Kidney epithelial cell (primary cell): ENCODE measurements at places on chromosomes 1 and 21. TPM values are rescaled to one million over a fixed set of nuclear protein-coding genes. Genes with fewer than 3 reads are reported as not detected.

ADGRL2 gene
- 25.1 and 25.4 TPM in 2 replicates for total RNA-seq

DNA sequence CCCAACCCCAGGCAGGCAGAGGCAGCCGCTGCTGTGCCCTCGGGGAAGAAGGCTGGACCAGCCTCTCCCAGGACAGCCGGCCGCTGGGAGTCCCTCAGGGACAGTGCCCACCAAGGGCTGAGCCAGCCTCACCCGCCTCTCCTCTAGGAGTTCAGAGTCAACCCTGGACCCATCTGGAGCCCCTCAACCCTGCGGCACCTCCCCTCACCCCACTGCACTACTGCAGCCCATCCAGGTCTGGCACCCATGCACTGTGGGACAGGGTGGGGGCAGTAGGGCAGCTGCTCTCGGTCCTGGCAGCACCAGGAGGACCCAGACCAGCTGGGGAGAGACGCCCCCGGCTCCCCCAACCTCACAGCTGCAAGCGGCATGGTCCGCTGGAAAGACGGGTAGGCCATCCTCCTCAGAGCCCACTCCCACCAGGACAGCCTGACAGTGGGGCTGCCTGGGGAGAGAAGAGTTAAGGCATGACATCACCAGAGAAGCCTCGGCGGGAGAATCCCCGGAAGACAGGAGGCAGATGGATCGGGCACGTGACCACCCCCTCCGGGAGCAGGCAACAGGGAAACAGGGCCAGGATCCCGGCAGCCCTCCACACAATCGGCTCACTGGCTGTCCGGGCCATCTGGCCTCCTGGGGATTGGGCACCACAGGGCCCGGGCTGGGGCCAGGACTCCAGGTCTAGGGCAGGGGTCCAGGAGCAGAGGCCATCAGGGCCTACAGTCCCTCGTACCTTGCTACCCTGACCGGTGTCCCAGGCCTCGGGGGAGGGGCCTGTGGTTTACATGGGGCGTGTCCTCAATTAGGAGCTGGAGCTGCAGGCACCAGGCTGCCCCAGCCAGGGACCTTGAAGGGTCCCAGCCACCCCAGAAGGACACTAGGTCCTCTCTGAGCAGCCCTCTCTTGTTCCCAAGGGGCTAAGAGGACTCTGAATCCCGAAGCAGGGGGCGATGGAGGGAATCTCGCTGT is 3.1 kb downstream of the ACAP3 start:
- peak; percentile 31 for DNase-seq

DNA sequence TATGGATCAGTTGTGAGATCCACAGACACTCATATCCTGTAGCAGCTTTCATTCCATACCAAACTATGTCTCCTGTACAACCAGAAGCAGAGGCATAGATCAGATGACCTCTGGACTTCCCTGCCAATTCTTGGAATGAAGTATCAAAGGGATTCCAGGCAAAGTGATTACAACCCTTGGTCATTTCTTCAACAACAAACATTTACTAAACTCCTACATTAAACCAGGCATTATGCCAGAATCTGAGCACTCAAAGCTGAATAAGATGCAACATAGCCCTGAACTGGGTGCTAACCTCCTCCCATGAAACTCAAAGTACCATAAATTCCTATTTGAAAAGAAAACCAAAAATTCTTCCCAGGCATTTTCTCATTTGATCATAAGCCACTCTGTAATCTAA is 121.2 kb upstream of the SGIP1 start:
- no peak for DNase-seq

DNA sequence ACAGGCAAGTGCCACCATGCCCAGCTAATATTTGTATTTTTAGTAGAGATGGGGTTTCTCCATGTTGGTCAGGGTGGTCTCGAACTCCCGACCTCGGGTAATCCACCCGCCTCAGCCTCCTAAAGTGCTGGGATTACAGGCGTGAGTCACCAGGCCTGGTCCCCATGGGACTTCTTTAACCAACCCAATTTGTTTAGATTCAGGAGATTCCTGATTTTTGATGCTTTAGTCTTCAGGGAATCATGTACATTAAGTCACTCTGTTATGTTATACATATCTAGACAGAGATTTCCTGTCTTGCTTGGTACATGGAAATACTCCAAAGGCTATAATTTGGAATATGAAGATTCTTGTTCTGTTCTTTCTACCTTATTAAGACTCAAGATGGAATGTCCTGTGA is 202.4 kb upstream of the L1TD1 start:
- DNase-seq = no peak

- DNase-seq = no peak
Observed at GRCh38 chr1:180898441-180899219, 14.1 kb upstream of the KIAA1614 start.

GRCh38 chr1:213759359-213760181 is 228.2 kb upstream of the PROX1 start:
- DNase-seq = no peak

DNA sequence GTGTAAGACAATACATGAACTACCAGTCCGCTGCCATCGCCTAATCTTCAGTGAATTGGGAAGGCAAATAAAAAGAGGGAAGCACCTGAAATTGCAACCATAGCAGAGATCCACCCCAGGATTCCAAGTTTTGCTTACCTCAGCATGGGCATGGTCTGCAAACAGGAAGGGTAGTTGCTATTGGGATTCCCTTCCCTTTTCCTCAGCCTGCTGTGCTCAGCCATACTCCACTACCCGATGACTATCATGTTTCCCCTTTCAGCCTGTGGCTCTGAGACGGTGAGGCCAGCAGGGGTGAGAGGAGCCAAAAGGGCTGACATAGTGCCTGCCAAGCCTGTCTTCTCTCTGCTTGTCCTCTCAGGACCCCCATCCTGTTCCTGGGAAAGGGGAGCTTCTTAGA is 64.2 kb downstream of the GPR137B start:
- DNase-seq = no peak

DNA sequence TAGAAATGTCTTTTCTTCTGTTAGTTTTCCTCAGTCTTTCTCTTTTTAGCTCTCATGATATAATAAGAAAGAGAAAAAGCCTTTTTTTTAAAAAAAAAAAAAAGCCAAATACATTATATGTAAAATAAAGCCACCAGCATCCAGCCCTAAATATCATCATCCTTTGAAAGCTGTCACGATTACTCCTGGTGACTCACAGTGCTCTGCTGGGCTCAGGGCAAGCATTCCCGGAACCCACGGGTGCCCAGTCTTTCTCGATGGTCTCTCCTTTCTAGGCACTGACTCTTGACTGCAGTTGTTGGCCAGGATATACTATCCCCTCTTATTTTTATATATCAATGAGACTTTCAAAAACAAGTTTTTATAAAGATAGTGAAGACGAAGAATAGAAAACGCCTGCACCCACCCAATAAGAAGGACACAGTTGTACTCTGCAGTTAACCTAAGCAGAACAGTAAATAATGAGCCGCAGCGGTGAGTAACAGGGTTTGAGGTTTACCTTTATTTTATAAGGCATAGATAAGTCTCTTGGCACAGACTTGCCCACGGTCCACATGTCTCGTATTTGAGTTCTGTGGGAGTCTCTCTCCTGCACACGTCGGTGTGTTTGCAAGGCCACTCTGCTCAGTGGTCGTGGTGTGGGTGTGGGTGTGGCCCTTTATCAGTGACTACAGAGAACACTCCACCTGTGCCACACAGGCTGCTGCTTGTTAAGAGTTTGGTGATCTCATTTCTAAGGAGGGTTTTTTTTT is 15.7 kb upstream of the MX2 start:
- no peak for DNase-seq

DNA sequence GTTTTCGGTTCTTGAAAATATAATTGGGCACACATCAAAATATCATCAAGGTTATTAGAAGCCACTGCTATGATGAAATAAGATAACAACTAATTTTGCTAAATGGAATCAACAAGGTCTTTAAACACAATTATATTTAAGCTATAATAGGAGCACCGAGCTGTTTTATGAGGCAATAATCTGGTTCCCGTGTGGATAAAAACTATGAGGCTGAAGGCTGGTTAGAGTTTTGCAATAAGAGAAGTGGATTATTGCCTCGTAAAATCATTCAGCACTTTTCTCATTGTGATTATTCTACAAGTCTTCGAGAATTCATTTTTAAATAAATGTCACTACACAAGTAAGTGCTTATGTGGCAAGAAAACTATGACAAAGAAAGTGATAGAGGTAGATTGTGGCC is 975.7 kb upstream of the ADGRL2 start:
- DNase-seq = no peak

MAP3K21 gene
- total RNA-seq = 6.4 and 7.6 TPM in 2 replicates

SHE gene
- total RNA-seq = under 0.01 TPM in 1 of 2 replicates, not detected in the other

IL20 gene
- total RNA-seq = not detected in 2 replicates

- no peak for DNase-seq
Observed at GRCh38 chr1:182054698-182055326, 6.7 kb downstream of the ZNF648 start.

GRCh38 chr1:183231545-183231944 is 45.5 kb downstream of the LAMC2 start:
- DNase-seq = no peak

DNA sequence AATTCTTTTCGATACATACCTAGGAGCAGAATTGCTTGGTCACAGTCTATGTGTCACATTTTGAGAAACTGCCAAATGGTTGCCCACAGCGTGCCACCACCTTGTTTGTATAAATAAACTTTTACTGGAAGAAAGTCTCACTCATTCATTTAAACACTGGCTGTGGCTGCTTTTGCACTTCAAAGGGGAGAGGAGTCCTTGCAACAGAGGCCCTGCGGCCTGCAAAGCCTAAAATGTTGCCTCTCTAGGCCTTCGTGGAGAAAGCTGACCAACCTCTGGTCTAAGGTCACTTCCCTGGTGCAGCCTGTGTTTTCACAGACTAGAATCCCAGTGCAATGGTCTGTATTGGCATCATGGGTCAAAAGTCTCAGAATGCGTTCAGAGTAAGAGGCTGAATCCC is 8.3 kb downstream of the RIPK4 start:
- DNase-seq = no peak

OR2T33 gene
- not detected in 2 replicates for total RNA-seq

DNA sequence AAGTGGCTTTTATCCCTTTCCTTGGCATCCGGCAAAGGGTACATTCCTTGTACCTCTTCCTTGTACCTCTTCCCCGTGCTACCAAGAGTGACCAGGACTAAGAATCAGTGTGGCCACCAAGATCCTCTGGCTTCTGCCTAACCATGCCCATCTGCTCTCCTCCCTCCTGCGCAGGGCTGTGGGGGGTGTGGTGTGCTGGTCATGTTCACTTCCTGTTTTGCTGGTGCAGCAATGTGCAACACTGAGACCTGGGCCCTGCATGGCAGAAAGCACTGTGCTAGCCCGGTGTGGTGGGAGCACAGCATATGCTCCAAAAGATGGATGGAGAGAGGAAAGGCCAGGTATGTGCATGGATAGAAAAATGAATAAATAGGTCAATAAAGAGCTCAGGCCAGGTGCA is 33.3 kb upstream of the TENT5C start:
- DNase-seq = no peak

OR10J4 gene
- not detected in 2 replicates for total RNA-seq

GCSAML gene
- total RNA-seq = 0.04 TPM in 1 of 2 replicates, not detected in the other

DNA sequence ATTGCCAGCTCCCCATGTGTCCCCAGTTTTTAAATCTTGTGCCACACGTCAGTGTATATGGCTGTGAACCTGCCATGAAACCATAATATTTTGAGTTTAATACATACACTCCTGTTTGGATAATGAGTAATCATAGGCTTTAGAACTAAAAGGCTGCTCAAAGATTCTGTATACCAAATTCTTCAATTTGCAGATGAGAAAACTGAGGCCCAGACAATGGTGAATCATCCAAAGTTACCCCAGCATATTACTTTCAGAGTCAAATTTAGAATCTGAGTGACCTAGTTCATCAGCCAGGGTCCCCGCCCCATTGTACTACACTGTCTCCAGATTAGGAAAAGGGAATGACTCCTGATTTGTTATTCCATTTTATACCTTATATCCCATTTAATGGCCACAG is 224.6 kb downstream of the FGGY start:
- DNase-seq = no peak

NHLH1 gene
- total RNA-seq = 0.08 TPM in 1 of 2 replicates, not detected in the other

- DNase-seq = no peak
Observed at GRCh38 chr1:203528063-203528462, 34.1 kb downstream of the OPTC start.

KIF26B gene
- total RNA-seq = 14.6 and 19.6 TPM in 2 replicates

DNA sequence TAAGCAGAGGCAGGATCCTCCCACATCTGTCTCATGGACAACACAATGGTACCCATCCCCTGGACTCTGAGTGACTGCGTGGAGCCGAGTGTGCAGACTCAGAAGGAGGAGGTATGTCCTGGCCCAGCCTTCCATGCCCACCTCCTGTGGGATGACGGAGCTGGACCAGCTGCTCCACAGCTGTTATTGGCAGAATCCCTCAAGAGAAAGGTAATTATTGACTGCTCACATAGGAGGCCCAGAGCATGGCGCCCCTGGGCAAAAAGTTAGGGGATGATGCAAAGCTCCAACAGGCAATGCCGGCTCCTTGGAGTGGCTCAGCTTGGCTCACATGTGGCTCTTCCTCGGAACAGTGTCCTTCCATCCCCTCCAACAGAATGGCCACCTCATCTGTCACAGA is 12.2 kb upstream of the ACTRT2 start:
- DNase-seq = no peak

GRCh38 chr1:225474986-225475820 is 47.4 kb upstream of the LBR start:
- DNase-seq = no peak

GRCh38 chr1:64080941-64081562 is 122.4 kb upstream of the UBE2U start:
- DNase-seq = no peak

DNA sequence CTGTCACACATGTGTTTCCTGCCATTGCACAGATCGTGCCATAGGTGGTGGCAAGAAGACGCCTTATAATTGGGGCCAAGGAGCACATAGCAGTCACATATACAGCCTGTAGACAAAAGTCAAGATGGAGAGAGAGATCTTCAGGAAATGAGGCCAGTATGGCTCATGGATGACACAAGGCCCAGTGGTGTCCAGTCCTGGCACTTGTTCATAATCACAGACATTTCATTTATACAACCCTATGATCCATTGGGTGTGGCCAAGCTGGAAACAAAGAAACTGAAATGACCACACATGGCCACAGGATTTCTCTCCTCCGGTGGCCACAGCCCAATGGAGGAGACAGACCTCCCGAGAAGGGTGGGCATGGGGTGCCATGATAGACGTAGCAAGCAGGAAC is 78.5 kb upstream of the KAZN start:
- DNase-seq = no peak

SMCP gene
- not detected in 2 replicates for total RNA-seq

- DNase-seq = peak; percentile 31
Observed at GRCh38 chr1:202315576-202316168, 26.1 kb downstream of the UBE2T start.

GRCh38 chr1:61753998-61754508 is 11.8 kb downstream of the PATJ start:
- no peak for DNase-seq

- DNase-seq = no peak
Observed at GRCh38 chr1:57132993-57133622, 167.3 kb upstream of the C8B start.

CCDC181 gene
- 3.4 and 4.8 TPM in 2 replicates for total RNA-seq

PGBD5 gene
- 54.0 and 70.7 TPM in 2 replicates for total RNA-seq

CCDC30 gene
- total RNA-seq = 1.8 and 3.1 TPM in 2 replicates

GRCh38 chr1:211210965-211211364 is 48.2 kb upstream of the RCOR3 start:
- DNase-seq = no peak

GRCh38 chr1:154430903-154431302 is 25.8 kb downstream of the IL6R start:
- no peak for DNase-seq
